Stimulated activated CD4-positive, alpha-beta T cell treated with anti-CD3 and anti-CD28 coated beads, Interleukin-12 subunit alpha, Interleukin-12 subunit beta, amount 100 ng/mL, for 48 hours (primary cell): ENCODE measurements at places on chromosomes 5 and 9.

DNA sequence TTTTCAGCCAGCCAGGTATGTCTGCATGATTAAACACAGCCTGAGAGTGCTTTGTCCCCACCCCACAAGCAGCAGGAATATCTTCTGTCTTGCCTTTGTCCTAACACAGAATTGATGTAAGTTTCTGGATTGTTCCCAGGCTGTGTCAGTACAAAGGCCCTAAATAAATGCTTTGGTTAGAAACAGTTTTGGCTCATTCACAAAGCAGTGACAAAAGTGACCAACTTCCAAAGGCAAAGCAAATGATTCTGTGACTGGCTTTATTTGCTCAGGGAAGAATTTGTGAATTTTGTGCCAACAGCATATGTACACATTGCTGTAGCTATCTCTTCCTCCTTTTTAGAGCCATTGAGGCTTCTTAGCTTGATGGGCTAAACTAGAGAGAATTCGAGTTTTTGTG, 133.7 kb downstream of the PLPPR1 start:
- DNase-seq, result no peak

GRCh38 chr5:141524604-141525597, 36.0 kb downstream of the PCDHGC5 start:
- DNase-seq, result no peak

GRCh38 chr9:130945173-130945572, 6.1 kb upstream of the FIBCD1 start:
- DNase-seq, result no peak

- DNase-seq, result no peak
These were observed 358.9 kb upstream of the RFX3 start for GRCh38 chr9:3884736-3885135.

DNA sequence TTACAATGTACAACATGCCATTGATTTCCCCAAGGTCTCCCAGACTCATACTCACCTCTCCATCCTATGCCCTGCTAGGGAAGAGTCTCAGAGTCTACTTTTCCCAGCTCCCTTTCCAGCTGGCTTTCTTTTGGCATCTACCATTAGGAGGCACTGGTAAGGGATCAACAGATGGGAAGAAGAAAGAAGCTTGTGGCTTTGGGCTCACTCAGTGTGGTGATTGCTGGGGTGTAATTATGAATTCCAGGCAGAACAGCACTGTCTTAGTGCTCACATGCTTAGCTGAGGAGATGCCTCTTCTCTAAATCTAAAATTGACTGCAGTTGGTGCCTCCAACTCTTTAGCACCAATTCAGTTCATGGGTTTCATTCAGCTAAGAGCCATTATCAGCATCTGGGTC, 330.0 kb downstream of the PSAT1 start:
- DNase-seq, result no peak

DNA sequence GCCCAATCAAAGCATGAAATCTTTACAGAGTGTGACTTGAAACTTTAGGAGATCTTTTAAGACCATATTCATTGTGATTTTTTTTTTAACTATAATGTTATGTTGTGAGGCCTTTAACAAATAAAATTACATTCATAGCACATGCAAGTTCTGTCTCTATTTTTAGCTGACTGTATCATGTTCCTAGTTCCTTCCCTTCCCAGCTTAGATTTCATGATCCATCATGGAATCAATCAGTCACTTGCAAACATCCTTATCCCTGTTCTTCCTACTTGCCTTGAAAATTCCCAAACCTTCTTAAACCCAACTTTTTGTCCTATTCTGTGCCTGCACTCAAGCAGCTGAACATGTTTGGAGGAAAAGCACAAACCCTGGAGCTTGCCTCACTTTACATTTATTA, 141.8 kb downstream of the DMXL1 start:
- no peak for DNase-seq

DNA sequence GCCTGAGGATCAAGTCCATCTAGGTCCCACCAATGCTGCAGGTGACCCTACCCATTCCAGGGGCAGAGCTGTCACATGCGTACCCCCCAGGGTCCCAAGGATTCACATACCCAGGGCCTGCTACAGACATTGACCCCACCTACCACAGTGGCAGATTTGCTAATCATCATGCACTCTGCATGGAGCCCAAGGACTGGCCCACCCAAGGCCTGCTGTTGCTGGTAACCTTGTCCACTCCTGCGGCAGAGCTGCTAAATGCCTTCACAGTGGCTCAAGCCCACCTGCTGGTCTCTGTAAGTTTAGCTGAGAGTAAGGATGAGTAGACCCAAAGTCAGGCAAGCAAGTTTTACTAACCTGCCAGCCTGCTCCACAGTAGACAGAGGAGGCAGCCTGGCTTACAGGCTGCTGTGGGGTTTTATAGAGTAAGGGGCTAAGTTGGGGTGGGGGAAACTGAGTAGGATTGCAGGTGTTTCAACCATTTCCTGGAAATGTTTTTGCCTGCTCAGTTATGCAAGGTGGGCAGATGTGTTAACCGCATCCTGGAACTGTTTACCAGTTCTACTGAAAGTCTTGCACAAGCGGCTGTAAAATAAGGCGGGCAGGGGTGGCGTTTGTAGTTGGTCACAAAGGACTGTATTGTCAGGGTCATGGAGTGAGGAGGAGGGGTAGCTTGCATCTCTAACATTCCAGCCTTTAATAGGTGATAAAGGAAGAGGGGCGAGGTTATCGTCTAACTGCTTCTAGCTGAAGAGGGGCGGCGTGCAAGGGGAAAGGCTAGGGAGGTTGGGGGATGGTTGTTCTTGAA, 2163.5 kb upstream of the WWC1 start:
- DNase-seq, result no peak

DNA sequence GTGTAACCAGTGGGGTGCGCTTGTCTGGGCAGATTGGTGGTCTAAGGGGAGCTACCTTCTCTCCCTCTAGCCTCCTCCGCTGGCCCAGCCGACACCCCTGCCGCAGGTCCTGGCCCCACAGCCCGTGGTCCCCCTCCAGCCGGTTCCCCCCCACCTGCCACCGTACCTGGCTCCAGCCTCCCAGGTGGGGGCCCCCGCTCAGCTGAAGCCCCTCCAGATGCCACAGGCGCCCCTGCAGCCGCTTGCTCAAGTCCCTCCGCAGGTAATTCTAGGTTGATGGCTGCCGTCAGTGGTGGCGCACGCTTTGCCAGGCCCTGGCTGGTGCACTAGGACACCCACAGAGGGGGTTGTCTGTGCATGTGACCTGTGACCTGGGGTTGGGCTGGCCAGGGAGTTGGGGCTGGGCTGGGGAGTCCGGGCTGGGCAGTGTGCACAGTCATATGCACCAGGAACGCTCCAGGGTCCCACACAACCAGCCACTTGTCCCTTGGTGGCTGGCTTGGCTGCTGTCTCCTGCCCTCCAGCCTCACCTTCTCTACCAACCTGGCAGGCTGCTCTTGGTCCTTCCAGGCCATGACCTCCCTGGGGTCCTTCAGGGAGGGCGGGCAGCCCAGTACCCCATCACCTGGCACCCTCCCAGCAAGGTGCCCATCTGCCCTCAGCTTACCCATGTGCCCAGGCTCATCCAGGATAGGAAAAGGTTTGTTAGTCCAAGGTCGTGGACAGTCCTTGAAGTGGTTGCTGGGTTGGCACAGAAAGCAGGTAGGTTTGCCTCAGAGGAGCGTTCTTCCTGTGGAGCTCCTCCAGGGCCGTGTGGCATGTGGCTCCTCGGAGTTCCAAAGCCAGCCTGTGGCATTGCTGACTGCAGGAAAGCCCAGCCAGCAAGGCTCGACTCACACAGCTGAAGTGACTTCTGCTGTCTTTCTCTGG, 73.2 kb downstream of the WNK2 start:
- no peak for DNase-seq
